ENCODE measurements at places on chromosomes 12 and 14.

DNA sequence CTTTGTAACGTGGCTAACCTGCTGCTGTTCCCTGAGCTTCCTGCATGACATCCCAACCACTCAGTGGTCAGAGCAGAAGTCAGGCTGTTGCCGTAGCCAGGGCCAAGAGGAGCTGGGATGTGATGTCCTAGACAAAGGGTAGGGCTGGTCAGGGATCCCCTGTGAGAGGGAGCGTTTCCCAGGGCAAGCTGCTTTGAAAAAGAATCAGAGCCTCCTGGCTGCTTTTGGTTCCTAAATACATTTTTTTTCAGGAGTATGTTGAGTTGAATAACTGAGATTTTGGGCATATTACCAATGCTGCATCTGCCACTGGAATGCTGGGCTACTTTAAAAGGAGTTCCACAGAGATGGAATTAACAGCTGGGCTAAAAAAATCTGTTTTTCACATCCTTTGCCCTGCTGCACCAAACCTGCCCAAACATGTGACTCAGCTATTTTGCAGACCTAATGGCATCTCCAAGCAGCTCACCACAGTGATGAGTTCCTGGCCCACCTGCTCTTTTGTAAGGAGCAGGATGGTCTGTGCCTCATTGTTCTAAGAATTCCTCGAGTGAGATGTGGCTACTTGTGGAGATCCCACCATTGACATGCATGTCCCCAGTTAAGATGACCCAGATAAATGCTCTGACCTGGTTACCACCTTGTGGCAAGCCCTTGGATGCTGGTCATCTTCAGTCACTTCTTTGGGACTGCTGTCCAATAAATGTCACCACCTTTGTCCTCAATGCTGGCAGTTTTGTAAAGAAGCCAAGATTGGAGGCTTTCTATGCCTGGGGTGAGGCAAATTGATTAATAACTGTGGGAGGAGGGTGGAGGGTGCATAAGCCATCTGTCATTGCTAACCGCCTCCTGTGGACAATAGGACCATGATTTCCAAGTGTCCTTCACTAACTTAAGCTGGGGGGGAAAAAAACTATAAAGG is 24.1 kb downstream of the ANKRD13A start:
- no peak for DNase-seq

DNA sequence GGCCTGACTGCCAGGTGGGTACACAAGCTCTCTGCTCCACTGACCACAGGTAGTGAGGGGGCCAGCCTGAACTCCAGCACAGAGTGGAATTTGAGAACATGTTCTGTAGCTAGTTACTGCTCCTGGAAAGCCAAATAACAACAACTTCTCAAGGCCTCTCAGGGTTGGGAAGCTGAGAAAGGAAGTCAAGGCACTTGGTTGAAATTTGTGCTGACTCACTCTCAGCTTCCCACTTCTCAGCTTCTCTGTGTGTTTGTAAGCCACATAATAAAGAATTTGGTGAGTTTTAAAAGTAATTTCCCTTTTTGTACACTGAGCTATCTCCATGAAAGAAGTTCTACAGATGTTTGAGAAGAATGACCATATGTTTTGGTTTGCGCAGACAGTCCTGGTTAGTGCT is 234.9 kb downstream of the KTN1 start:
- no peak for DNase-seq

- DNase-seq: no peak
Measured at GRCh38 chr12:131754184-131754583, 43.3 kb downstream of the SFSWAP start.

- peak; percentile 86 for DNase-seq
Measured at GRCh38 chr12:6423267-6424007, 21.3 kb upstream of the CD27 start.

DNA sequence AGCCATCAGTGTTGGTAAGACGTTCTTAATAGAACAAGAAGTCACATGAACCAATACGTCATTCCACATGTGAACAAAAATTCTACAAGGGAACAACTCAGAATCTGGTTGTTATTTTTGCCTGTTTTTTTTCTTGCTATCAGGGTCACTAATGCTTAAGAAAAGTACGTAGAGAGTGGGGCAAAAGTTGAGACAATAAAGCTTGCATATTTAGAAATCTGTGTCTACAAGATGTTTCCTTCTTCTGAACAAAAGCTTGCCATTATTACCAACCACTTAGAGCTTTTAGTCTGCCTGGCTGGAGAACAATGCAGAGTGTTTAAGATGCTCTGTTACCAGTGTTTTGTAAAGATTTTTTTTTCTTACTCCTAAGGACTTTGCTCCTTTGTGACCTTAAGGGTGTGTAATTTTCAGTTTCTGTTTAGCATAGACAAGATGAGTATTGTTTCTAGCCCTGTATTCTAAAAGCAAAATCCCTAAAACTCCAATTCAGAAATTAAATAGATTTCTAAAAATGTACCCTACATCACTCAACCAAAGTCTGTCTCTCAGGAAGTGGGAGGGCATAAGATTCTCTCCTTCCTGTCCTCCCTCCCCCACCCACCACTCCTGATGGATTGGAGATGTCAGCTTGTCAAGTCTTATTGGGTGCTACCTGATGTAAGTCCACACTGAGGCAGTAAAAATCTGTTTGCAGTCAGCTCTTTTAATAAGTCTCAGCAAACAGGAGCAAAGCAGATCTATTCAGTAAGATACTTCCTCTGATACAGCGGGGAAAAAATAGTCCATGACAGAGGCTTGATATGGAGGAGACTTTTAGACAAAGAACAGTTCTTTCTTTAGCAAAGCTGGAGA is 267.6 kb downstream of the GRIN2B start:
- no peak for DNase-seq

- no peak for DNase-seq
Measured at GRCh38 chr14:73472185-73473114, 14.1 kb upstream of the NUMB start.

- no peak for DNase-seq
Measured at GRCh38 chr14:23556700-23557440, 799 bp downstream of the THTPA start.

GRCh38 chr14:93838238-93838637 is 50.0 kb upstream of the PRIMA1 start:
- no peak for DNase-seq

DNA sequence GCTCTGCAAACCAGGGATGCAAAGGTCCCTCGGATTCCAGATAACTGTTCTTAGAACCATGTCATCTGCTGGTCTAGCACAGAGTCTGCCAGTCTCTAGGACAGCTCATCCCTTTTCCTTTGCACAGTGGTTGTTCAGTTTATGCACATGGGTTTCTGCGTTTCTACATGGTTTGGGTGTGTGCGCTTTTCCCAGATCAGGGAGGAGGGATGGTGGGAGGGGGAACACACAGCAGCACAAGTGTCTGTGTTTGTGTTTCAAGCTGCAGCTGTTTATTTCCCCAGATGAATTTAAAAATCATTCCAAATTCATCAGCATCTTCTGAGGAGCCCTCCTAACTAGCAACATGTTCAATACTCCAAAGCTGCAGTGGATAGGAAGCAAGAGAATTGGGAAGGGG is 45.4 kb downstream of the ANO2 start:
- no peak for DNase-seq

- DNase-seq: no peak
Measured at GRCh38 chr12:13576935-13577500, 380.5 kb downstream of the EMP1 start.

GRCh38 chr14:39398382-39398781 is 33.9 kb downstream of the FBXO33 start:
- DNase-seq: no peak

DNA sequence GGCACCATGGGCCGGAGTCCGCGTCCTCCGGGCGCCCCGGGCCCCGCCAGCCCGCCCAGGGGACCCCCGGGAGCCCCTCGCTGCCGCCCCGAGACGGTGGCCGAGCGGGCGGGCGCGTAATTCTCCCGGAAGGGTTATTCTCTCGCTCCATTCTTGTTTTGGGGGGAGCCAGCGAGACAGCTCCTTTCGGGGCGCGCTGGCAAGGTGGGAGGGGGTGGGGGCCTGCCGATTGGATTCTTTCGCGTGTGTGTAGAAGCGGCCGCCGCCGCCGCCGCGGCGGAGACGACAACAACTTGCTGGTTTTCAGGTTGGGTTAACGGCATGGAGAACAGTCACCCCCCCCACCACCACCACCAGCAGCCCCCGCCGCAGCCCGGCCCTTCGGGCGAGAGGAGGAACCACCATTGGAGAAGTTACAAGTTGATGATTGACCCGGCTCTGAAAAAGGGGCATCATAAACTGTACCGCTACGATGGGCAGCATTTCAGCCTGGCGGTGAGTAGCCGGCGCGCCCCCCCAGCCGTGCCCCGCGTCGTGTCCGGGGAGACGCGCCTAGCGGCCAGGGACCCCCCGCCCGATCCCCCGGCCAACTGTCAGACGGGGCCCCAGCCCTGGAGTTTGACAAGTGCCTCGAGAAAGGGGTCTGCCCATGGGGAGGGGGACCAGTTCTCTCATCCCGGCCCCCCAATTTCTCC is 755 bp downstream of the SETD1B start:
- DNase-seq: peak; percentile 54

DNA sequence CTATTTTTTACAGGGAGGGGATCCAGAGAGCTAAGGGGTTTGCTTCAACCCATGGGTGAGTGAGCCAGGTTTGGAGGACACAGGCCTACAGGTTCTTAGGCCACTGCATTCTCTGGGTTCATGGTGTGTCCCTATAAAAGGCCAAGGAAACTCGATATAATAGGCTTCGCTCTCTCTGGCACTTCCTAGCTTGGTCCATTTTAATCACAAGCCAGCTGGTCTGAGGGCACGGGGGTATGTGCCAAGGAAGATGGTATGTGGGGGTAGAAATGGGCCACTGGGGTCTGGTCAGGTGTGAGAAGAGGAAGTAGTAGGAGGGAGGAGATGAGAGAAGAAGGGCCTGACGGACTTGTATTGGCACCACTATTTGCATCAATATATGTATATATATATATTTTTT is 4.9 kb downstream of the ETV6 start:
- no peak for DNase-seq

DNA sequence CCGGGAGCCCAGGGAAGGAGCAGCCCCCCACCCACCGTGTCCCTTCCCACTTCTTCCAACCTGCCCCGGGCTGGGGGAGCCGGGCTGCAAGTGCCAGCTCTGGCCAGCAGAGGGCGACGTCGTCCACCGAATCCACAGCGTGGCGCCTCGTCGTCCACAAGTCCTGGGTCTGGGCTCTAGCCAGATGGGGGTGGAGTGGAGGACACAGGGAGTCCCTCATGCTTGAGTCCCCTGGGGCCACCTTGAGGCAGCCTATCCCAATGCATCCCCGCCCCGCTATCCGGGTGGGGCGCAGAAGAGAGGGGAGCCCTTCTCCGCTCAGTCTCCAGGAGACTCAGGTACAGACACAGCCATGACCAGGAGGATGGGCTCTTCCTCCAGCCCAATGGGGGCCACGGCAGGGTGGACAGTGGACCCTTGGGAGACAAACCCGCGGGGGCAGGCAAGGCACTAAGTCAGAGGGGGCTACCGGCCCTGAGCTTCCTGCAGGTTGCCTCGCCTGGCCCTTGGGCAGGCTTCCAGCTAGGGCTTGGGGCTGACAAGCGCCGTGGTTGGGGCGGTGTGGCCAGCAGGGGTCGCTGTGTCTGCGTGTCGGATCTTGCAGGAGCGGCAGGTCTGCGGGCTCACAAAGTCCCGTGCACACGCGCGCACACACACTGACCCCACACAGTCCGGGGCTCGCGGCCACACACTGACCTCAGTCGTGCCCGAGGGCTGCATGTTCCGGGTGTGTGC is 5.5 kb downstream of the AQP5 start:
- DNase-seq: peak; percentile 90

- no peak for DNase-seq
Measured at GRCh38 chr14:75342762-75343599, 64.4 kb downstream of the FOS start.

DNA sequence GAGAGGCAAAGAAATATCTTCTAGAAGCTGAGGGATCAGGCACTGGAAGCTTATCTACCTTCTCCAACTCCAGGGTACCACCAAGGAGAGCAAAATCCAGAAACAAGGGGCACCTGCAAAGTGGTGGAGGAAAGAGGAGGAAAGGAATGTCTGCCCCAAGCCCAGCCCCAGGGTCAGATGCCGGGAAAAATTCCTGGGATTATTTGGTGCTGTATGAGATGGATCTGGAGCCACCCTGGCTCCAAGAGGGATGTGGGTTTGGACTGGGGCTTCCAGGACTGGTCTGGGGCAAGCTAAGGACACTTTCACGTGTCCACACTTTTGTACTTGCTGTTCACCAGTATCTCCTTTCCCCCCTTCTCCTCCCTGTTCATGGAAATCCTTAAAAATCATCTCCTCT is 69.8 kb downstream of the DPF3 start:
- DNase-seq: no peak

DNA sequence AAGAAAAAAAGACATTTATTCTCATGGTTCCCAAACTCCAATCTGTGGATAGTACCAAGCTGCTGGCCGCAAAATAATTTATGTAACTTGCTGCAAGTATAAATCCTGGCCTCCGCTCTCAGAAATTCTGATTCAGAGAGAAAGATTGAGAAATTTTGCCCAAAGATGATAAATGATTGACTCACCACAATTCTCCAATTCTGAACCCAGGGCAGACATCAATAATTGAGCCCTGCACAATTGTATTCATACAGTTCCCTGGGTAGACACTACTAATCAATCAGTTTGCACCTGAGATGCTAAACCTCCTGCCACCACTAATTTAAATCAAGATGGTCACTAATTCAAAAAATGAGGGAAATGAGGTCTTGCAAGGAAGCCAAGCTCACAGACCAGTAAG is 38.2 kb downstream of the TRPV4 start:
- DNase-seq: no peak

DNA sequence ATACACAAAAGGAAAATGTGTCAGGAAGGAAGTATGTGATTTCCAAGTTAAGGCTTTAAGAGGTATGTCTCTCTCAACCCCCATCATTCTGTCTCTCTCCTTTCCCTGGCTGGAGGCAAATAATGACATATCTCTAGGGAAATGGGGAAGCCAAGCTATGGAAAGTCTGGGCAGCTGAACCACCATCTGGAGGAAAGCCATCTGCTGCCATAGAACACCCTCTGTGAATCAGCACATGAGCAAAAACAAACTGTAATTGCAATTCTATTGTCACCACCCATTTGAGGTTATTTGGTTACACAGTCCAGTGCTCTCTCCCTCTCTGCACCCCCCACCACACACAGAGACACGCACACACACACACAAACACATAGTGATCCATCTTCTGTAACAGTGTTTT is 766.2 kb downstream of the FLRT2 start:
- DNase-seq: no peak

DNA sequence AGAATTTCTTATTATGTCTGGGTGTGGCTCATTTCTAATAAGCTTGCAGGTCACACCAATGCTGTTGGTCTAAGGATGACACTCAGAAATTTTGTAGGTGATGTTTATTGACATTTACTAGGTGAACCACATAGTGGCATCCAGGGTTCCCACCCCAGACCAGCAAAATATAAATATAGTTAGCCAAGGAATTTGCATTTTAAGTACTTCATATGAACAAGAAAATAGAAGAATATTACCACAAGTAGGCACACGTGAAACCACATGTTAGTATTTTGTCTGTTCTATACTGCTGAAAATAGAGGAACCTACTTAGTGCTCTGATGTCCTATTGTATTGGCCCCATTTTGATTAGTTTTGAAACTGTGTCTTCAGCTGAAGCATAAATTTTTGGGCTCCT is 71.1 kb downstream of the USP15 start:
- DNase-seq: no peak

GRCh38 chr12:116773276-116773731 is 35.2 kb downstream of the RNFT2 start:
- no peak for DNase-seq
